Dermis lymphatic vessel endothelial cell (primary cell): ENCODE measurements at places on chromosomes 4 and X. TPM values are rescaled to one million over a fixed set of nuclear protein-coding genes. Genes with fewer than 3 reads are reported as not detected.

Gene FAM53A
- 0.65 and 2.1 TPM in 2 replicates for total RNA-seq

Gene HPSE
- 9.4 and 16.3 TPM in 2 replicates for total RNA-seq

Gene SPON2
- total RNA-seq: 0.34 and 2.5 TPM in 2 replicates

Gene CPLX1
- total RNA-seq: 0.09 TPM in 1 of 2 replicates, not detected in the other

Gene JCHAIN
- total RNA-seq: not detected in 2 replicates

Gene AFF1
- total RNA-seq: 17.7 and 19.1 TPM in 2 replicates

Gene STPG2
- total RNA-seq: under 0.01 and 0.17 TPM in 2 replicates

Gene PCDH7
- 0.11 and 0.17 TPM in 2 replicates for total RNA-seq

Gene GAGE12E
- total RNA-seq: not detected in 2 replicates

Gene SH3BP2
- total RNA-seq: 10.7 and 16.5 TPM in 2 replicates

Gene RBBP7
- 91.0 and 118 TPM in 2 replicates for total RNA-seq

Gene PKD2
- total RNA-seq: 23.9 and 26.4 TPM in 2 replicates

Gene FRG2
- total RNA-seq: not detected in 2 replicates

Gene SATL1
- not detected in 2 replicates for total RNA-seq

Gene RPL36A
- 277 and 518 TPM in 2 replicates for total RNA-seq

Gene GIMD1
- total RNA-seq: not detected in 2 replicates

Gene ASB12
- total RNA-seq: not detected in 2 replicates

Gene RWDD4
- total RNA-seq: 10.4 and 13.5 TPM in 2 replicates

Gene PABPC4L
- 0.65 and 0.77 TPM in 2 replicates for total RNA-seq

Gene TRIM60
- not detected in 2 replicates for total RNA-seq

Gene TRPC3
- total RNA-seq: under 0.01 TPM in 1 of 2 replicates, not detected in the other

Gene GAGE2A
- not detected in 2 replicates for total RNA-seq

Gene HHIP
- total RNA-seq: 61.1 and 70.9 TPM in 2 replicates

Gene TMPRSS11A
- not detected in 2 replicates for total RNA-seq

Gene STATH
- not detected in 2 replicates for total RNA-seq

Gene MGARP
- total RNA-seq: 0.11 TPM in 1 of 2 replicates, not detected in the other

Gene DSPP
- not detected in 2 replicates for total RNA-seq

Gene MFAP3L
- total RNA-seq: 4.0 and 32.6 TPM in 2 replicates

Gene CORIN
- under 0.01 TPM in 2 replicates for total RNA-seq

Gene VCX3B
- not detected in 2 replicates for total RNA-seq

Gene OTC
- total RNA-seq: 0.17 and 0.22 TPM in 2 replicates

Gene SPARCL1
- total RNA-seq: 0.87 and 1.5 TPM in 2 replicates

Gene CLIC2
- total RNA-seq: 11.3 and 27.2 TPM in 2 replicates
